Activated CD4-positive, alpha-beta T cell treated with anti-CD3 and anti-CD28 coated beads, Interleukin-2, amount 50 U/mL, for 48 hours (primary cell): ENCODE measurements at places on chromosomes 7 and 10.

- DNase-seq: no peak
Observed at GRCh38 chr7:22124941-22125340, 179.2 kb upstream of the CDCA7L start.

- DNase-seq: no peak
Observed at GRCh38 chr10:129448086-129448485, 19.0 kb upstream of the MGMT start.

GRCh38 chr7:85133006-85133405 lies 53.9 kb downstream of the SEMA3D start:
- DNase-seq: no peak

- DNase-seq: no peak
Observed at GRCh38 chr7:17488829-17489228, 190.4 kb downstream of the AHR start.

- DNase-seq: no peak
Observed at GRCh38 chr7:157610671-157611295, 274.0 kb downstream of the DNAJB6 start.
